Urothelium cell line (cell line): ENCODE measurements at places on chromosomes 3 and 15.

DNA sequence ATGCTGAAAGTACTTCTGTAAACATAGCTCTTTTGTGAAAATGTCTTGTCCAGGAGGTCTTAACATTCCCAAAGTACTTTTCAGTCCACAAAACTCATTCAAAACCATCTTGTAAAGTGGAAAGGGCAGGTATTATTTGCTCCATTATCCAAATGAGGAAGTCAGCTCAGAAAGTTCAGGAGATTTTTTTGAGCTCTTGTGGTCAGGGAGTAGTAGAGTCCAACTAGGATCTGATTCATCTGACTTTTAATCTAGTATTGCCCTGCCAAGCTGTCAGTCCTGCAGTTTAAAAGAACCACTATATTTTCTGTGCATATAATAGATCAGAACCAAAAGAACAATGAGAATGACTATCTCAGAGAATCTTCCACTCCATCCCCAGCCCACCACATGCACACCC lies 83.5 kb downstream of the FOXB1 start:
- no peak for DNase-seq

DNA sequence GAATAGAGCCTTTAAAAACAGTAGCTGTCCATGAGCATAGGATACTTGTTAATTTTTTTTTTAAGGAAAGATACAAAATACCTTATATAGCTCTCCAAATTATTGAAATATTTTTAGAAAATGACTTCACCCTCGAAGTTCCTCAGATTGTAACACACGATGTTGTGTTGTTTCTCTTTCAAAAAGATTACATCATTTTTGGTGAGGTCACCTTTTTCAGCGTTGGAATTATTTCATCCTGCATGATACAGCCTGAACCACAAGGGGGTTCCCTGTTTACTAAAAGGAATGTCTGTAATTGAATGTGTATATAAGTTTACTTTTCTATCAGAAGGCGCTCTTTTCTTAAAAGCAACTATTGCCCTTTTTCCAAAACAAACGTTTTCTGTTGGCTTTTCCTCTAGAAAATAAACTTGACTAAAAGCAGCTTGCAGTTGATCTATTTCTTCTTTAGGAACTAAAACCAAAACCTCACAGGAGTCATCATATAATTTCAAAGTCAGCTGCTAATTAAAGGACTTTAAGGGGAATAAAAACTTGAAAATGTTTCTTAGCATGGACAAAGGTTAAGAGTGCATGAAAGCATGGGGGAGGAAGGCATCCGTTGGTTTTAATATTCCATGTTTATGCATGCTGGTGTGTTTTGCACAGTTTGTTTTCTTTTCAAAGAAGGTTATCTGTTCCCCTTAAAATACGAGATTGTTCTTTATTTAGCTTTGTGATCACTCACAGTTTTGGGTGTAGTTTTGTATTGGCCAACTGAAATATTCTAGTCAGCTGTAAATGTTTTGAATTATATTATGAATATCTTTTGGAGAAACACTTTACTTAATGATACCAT lies 29.4 kb downstream of the LYSMD4 start:
- peak; percentile 69 for DNase-seq

- no peak for DNase-seq
Observed at GRCh38 chr15:36050899-36051298, 504.9 kb upstream of the DPH6 start.

GRCh38 chr15:82986442-82986780 lies 401 bp downstream of the RAMAC start:
- DNase-seq, result no peak

- DNase-seq, result no peak
Observed at GRCh38 chr15:37572401-37572800, 362.0 kb upstream of the TMCO5A start.

DNA sequence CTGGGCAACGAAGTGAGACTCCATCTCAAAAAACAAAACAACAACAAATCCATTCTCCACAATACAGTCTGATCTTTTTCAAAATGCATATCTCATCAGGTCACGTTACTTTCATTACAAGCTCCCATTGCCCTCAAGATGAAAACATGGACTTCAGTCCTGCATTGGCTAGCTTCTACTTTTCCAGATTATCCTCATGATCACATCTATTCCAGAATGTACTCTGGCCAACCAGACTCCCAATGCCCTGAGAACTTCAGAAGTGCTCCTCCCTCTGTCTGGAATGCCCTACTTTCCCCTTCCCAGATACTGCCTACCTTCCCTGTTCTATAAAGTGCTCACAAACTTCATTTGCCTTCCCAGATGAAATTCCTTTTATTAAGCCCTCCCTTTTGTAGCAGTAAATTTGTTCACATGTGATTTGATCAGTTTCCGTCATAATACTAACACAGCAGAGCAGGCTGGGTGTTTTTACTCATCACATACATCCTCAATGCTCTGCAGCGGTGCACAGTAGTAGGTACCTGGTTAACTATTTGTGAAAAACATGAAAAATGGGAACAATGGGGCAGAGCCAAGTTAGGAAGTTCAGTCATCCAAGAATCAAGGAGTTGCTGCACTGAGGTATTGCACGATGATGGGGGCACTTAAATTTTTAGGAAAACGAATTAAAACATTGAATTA lies 5.3 kb downstream of the RPL22L1 start:
- DNase-seq, result no peak

DNA sequence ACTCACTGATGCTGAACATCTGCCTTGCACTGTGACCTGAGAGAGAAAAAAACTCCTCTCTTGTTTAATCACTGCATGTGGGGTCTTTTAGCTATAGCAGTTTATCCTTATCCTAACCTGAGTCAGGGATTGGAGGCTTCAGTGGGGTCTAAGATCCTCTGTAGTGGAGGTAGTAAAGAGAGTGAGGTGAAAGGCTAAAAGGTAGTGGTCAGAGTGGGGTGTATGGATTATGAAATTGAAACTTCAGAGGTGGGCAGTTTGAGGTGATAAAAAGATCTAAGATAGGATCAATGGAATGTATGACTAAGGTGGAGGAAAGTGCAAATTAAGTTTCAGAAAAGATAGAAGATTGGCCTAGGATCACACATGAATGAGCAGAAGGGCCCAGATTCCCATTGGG lies 36.5 kb downstream of the DET1 start:
- no peak for DNase-seq

DNA sequence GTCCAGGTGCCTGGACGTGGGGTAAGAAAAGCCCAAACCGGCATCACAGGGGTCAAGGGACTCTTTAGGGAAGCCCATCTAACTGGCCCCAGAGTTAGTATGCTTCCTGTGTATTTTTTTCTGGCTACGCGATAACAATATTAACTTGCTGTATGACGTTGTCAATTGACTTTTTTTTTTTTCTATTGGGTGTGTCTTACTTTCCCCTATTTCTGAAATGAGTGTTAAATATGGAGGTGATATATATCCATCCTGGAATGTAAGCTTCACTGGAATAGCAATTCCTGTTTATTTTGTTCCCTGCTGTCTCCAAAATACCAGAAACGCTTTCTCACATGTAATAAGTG lies 598 bp upstream of the GMNC start:
- DNase-seq, result no peak

DNA sequence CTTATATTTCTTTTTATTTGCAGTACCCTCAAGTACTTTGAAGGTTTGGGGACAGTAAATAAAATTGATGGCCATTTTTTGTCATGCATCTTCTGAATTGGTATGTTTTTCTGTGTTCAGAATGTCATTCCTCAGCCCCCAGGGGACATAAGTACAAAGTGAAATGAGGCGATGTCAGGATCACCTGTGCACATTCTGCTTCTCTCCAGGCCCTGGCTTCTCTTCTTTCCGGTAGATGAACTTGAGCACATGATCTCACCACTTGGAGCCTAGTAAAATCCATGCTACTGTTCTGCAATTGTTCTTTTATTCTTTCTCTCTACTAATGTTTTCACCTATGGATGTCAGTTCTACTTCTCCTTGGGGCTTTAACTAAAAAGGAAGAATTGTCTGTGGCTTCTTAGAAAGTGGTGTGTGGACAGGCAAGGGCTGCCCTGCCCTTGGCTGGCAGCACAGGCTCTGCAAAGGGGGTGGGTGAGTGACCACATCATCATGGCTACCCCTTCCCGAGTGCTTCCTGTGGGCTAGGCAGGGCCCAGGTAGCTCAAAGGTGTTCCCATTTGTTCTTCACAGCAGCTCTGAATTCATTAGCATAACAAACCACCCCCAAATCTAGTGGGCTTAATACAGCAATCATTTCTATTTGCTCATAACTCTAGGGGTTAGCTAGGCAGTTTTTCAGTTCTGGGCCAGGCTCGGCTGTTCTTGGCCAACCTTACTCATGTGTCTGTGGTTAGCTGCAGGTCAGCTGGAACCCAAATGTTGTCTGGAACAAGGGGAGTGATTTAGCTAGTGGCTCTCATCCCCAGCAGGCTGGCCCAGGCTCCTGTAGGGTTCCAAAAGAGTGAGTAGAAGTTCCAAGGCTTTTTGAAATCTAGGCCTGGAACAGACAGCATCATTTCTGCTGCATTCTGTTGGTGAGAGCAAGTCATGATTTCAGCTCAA lies 154.0 kb upstream of the CTDSPL start:
- no peak for DNase-seq

DNA sequence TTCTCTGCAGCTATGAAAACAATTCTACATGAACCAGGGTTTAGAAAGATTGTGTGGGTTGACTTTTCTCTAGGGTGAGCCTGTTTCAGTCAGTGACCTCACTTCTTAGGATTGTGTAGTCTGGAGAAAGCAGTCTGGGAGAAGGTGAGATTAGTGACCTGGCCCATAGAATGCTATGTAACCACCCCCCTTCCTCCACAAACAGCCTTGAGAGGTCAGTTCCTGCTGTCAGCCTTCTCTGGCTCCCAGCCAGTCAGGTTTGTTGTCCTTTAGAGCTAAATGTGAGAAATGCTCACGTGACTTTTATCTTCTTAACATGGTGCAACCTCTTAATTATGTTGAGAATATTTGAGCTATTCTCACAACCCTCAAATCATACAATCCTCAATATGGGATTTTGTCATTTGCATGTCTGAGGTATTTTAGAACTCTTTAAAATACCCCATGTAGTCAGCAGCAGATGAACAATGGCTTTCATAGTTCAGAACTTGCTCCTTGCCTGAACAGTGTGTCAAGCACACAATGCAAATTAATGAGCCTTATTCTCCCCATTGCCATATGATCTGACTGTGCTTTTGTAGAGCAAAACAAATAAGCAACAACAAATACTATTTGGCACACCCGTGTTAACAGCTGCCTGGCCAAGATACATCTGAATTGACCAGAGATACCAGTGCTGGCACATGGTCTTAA lies 311.6 kb downstream of the CNTN6 start:
- DNase-seq, result peak; percentile 58

GRCh38 chr15:79846539-79846938 lies 50.3 kb downstream of the MTHFS start:
- DNase-seq, result no peak

DNA sequence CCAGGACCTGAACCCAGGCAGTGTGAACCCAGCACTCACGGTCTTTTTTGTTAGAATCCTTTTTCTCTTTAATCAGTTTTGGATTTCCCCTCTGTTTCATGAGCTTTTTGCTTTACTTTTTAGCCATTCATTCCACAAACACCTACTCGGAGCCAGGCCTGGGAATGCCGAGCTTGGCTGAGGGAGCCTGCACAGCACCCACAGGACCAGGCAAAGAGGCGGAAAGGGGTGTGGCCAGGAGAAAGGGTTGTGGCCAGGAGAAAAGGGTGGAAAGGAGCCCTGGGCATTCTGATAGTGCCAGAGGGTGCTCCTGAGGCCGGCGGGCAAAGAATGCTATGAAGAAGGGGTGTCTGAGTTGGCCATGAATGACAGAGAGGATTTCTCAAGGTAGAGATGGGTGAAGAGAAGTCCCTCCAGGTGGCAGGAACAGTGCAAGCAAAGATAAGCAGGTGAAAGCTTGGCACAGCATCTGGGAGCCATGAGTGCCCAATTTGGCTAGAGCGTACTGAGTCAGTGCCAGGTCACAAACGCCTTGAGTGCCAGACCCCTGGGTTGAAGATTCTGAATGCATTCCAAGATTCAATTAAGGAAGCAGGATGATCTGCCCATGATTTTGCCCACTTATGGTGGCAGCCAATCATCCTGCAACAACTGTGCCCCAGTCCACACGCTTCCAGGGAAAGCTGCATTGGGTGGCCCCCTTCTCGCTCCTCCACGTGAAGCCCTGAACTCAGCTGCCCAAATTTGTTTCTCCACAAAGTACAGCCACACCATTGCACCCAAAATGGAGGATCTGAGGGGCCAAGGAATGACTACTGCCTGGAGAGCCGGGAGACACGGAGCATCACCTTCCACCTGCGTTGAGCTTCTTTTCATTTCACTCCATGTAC lies 157.2 kb downstream of the XXYLT1 start:
- no peak for DNase-seq

DNA sequence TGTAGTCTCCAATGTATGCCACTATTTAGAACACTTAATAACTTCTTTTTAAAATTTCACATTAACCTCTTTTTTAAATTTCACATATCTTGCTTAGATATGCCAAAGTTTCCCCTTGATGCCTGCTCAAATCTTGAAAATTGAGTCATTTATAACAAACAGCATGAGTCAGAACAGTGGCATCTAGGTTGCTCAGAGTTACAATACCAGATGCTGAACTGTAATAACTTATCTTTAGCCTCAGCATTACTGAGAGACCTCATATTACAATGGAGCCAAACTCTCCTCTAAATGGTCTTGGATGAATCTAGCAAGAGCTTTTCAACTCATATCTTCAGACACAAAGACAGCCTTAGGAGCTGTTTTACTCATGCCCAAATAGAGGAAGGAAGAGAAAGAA lies 439.3 kb upstream of the ARPP21 start:
- DNase-seq, result peak; percentile 64

DNA sequence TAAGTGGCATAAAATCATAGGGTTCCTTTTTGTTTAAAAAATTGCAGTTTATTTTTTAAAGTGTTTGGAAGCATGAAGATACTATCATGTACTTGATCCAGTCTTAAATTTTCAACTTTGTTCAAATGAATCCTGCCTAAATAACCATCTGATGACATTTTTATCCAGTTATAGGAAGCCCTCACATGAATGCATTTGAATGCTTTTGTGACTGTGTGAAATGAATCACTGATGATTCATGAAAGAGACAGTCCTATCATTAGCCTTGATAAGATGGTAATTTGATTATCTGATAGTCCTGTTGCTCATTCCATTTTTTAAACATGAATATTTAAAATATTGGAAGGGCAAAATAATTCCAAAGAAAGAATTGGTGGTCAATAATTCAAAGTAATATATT lies 401.9 kb upstream of the ROBO2 start:
- DNase-seq, result no peak

DNA sequence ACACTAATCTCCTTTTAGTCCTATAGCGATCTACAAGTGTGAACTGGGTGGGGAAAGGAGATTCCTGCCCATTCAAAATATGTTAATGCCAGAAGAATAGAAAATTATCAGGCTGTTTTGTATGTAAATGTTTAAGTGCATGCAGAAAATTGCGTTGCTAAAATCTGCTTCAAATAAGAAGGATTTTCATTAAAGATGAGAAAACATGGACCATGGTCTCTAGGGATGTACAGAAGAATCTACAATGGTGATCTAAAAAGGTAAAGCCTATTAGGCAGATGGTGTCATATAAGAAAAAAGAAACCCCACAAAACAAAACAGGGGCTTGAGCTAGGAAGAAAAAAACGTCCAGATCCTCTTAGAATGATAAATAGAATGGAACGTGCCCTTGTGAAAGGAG lies 287.5 kb upstream of the ROBO1 start:
- DNase-seq, result no peak

GRCh38 chr15:74245342-74245931 lies 9.3 kb downstream of the CCDC33 start:
- DNase-seq, result no peak
